A549 treated with DMSO at 1 μM for 4 hours (cell line): ENCODE measurements at places on chromosomes 11 and 22. TPM values are rescaled to one million over a fixed set of nuclear protein-coding genes. Genes with fewer than 3 reads are reported as not detected.

Gene LPXN
- total RNA-seq: 2.4 to 3.3 TPM (median 3.1 TPM) in 5 replicates

Gene CCDC88B
- total RNA-seq: 9.9 to 13.7 TPM (median 12.8 TPM) in 5 replicates

Gene PTPRJ
- 36.5 to 56.4 TPM (median 53.9 TPM) in 5 replicates for total RNA-seq

Gene SNX32
- total RNA-seq: 0.06 to 0.14 TPM (median 0.11 TPM) in 4 of 5 replicates, not detected in the other

Gene SAA4
- total RNA-seq: not detected in 5 replicates

Gene MMP1
- 0.85 to 1.6 TPM (median 1.4 TPM) in 5 replicates for total RNA-seq

Gene FAM227A
- 0.66 to 1.1 TPM (median 0.73 TPM) in 5 replicates for total RNA-seq

Gene TMEM151A
- 2.0 to 3.5 TPM (median 3.2 TPM) in 5 replicates for total RNA-seq

Gene BRSK2
- total RNA-seq: 6.5 to 7.6 TPM (median 6.8 TPM) in 5 replicates

Gene OR8G1
- not detected in 5 replicates for total RNA-seq

Gene KCNQ1OT1
- 0.03 to 0.06 TPM (median 0.05 TPM) in 5 replicates for total RNA-seq

Gene GLYATL2
- not detected in 5 replicates for total RNA-seq

Gene CALCA
- 0.08 to 0.12 TPM in 2 of 5 replicates, not detected in the others for total RNA-seq

Gene CLCF1
- 42.5 to 51.9 TPM (median 46.1 TPM) in 5 replicates for total RNA-seq

Gene GAL
- 11.1 to 22.8 TPM (median 17.5 TPM) in 5 replicates for total RNA-seq

Gene PTPN5
- total RNA-seq: not detected in 5 replicates

Gene TEX54
- total RNA-seq: not detected in 5 replicates

Gene ST14
- total RNA-seq: 0.06 to 0.25 TPM (median 0.09 TPM) in 5 replicates

Gene LRRC4C
- not detected in 5 replicates for total RNA-seq
